ENCODE measurements at places on chromosomes 2 and 18.

GRCh38 chr2:33145459-33145858 is 198.7 kb downstream of the LTBP1 start:
- no peak for DNase-seq

DNA sequence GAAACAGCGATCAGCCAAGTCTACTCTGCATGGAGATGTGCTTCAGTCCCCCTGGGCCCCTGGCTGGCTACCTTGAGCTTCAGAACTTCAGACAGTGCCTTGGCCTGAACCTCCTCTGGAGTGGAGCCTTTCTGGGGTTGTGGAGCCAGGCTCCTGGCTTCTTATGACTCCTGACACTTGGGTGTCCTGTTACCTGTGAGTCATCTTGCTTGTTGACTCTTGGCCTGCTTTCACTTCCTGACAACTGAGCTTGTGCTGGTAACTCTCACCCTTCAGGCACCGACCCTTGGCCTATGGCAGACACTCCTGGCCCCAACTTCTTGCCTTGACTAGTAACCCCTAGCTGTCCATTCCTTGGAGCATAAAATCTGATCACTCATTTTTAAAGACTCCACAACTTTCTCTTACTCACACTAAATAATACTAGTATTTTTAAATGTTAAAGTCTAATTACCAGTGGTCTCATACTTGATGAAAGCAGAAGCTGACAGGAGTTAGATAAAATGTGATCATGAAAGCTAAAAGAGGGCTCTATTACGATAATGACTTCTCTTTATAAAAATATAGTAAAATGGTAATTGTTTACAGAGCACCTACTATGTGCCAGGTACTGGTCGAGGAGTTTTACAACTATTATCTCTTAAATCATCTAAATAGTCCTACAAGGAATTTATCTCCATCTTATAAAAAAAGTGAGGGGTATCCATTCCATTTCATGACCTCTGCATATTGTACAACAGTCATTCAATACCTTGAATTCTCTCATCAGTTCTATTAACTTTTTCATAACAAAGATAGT is 46.3 kb upstream of the VIT start:
- DNase-seq, result no peak

DNA sequence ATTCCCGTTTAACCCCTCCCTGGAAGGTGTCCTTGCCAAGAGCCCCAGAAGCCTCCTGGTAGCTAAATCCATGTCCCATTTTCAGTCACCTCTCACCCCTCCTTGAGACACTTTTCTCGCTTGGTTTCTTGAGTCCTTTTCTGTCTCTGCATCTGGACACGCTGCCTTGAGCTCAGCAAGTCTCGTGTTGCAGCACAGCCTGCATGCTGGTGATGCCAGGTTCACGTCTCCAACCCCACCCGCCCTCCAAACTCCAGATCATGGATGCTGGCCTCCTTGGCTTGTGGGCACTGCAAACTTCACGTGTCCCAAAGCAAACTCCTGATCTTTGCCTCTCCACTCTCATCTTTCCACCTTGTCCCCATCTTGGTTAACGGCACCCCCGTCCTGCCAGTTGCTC is 39.3 kb downstream of the CENPO start:
- DNase-seq, result no peak

DNA sequence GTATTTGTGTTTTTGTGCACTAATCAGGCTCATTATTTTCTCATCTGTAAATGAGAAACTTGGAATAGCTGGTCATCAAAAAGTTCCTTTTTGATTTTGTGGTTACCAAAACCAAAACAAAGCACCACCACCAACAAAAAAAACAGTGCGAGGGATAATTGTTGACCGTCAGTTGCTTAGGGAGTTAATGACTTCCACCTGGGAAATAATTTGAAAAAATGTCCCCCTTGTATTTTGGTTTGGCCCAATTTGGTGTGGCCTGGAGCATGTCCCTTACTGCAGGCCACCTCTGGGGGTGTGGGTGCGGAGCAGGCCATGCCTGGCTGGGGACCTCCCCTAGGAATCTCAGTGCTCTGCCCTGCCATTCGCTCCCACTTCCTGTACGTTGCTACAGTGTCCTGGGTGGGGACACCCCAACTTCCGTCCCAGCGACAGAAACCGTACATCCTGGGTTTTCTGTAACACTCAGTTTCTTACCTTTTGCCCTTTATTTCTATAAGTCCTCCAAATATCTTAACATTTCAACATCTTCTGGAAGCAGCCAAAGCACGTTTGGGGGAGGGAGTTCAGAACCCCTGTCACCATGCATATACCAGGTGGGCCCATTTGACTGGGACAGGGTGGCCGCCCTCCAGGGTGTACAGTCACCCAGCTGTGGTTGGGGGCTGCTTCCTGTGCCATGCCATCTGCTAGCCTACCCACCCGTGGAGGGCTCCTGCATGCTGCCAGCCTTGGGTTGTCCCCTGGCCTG is 31.3 kb downstream of the NCK2 start:
- DNase-seq, result no peak

GRCh38 chr2:236818281-236819045 is 248.8 kb downstream of the ACKR3 start:
- no peak for DNase-seq

GRCh38 chr2:74985978-74986609 is 27.7 kb downstream of the POLE4 start:
- no peak for DNase-seq

GRCh38 chr18:57480733-57481132 is 45.6 kb downstream of the ONECUT2 start:
- no peak for DNase-seq

DNA sequence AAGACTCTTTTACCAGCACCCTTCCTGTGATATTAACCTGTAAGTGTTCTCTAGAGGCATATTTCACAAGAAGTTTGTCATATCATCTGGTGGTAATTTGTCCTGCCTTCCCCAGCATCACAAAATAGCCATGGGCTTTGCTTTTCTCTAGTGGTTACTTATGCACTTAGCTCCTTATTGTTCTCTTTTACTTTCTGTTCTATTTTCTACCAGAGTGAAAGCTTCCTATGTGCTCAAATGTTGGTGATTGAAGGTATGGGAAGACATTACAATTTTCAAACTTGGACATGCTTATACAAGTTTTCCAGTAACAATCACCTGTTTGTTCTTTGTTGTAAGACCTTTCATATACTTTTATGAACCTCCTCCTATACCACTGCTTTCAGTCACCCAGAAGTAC is 87.0 kb upstream of the KCNH7 start:
- no peak for DNase-seq
